Retinal pigment epithelial cell (primary cell): ENCODE measurements at places on chromosomes 12 and 14.

- DNase-seq = no peak
Observed at GRCh38 chr12:127888943-127889719, 377.8 kb upstream of the TMEM132C start.

DNA sequence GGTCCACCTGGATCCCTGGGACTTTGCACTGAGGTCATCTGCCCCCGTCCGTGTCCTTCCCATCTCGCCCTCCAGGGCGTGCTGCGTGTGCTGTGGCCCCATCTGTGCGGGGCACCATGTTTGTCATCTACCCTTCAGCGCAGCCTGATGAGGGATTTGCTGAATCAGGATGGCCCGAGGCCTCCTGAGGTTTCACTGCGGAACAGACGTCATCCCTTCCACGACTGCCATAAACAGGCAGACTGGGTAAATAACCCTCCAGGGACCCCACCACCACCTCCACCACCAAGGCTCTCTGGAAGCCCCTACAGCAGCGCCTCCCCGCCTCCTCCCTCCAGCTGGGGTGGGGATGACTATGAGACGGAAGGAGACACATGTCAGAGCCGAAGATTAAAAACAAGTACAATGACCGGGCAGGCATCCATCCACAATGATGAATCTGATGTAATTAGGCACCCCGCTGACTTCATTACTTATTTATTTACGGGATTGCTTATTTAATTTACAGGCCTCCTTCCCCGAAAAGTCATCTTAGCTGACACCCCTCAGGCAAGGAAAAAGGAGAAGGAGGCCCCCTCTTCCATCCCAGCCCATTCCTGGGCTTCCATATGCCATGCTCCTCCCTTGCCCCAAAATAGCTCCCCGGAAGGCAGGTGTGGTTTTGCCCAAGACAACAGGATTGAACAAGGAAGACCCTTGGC, 39.4 kb downstream of the NCOR2 start:
- DNase-seq = no peak

DNA sequence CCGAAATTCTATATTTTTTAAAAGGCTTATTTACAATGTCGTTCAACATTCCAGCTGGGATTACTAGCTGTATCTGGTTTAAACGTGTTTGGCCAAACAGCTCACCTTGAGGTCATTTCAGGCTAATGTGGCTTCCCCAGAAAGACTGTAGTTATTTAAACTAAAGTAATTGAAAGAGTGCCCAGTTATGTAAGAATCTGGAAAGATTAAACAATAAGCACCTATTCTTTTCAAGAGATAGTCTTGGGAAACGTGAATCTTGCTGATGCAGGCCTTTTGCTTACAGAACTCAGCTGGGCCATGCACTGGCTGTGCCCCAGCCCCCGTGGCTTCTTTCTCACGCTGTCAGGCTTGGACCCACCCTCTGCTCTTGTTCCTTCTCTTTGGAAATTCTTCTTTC, 24.4 kb downstream of the GLRX5 start:
- DNase-seq = peak; percentile 89

GRCh38 chr14:96098309-96098998, 59.3 kb downstream of the C14orf132 start:
- DNase-seq = peak; percentile 19

GRCh38 chr12:93539821-93540220, 32.7 kb upstream of the SOCS2 start:
- DNase-seq = no peak

DNA sequence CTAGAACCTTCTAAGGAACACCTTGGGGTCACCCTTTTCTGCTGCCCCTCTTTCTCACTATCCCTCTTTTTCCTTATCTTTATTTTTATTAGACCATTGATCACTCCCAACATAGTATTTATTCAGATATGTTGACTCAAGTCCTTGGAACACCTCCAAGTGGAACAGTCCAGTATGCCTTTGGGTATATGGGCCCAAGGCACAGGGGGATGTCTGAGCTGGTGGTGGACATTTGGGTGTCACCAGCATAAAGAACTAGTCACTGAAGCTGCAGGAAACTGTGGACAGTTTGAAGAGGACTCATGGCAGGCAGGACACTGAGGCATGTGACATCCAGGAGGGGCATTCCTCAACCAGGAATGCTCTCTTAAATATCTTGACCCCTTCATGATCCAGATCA, 105.6 kb downstream of the VEZT start:
- DNase-seq = no peak

- no peak for DNase-seq
Observed at GRCh38 chr14:96461950-96462798, 40.0 kb upstream of the PAPOLA start.

GRCh38 chr14:37340353-37340752, 142.6 kb downstream of the MIPOL1 start:
- no peak for DNase-seq

GRCh38 chr12:66661357-66661756, 17.5 kb downstream of the GRIP1 start:
- no peak for DNase-seq

DNA sequence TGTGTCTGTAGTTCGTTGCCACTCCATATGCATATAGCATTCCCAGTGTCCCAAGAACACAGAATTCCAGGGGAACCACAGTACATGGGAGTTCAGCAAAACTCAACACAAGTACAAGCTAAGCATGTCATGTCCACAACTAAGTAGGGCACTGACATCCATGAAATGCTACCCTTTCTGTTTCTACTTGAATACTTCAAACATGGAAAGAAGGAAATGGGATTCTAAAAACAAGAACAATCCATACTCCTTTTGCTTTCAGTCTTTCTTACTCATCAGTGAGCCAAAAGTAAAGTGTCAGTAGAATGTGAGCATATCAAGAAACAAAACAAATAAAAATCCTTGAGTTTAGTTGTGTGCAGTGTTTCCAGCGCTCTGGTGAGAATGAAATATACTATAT, 36.0 kb upstream of the COCH start:
- DNase-seq = no peak

DNA sequence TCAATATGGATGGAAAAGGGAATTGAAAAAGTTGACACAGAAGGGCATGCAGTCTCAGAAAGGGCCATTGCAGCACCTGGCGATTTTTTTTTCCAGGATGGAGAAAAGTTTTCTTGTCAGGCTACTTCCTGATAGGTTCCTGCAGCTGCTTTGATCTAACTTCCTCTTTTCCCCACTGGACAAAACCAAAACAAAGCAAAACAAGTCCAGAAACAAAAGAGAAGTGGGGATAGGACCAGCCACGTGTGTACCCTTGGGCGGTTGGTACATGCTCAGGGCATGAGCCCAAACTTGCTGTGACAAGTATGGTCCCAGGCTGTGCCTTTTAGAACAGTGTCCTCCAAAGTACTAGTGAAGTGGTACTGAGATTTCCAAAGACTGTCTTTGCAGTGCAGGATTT, 89.8 kb downstream of the CHST11 start:
- no peak for DNase-seq

GRCh38 chr14:58625438-58625837, 12.3 kb upstream of the DACT1 start:
- no peak for DNase-seq

GRCh38 chr12:124185971-124186686, 108.8 kb upstream of the RFLNA start:
- DNase-seq = no peak

- no peak for DNase-seq
Observed at GRCh38 chr12:83996671-83997070, 915.9 kb downstream of the SLC6A15 start.

GRCh38 chr12:52634266-52635056, 16.1 kb upstream of the KRT73 start:
- no peak for DNase-seq

DNA sequence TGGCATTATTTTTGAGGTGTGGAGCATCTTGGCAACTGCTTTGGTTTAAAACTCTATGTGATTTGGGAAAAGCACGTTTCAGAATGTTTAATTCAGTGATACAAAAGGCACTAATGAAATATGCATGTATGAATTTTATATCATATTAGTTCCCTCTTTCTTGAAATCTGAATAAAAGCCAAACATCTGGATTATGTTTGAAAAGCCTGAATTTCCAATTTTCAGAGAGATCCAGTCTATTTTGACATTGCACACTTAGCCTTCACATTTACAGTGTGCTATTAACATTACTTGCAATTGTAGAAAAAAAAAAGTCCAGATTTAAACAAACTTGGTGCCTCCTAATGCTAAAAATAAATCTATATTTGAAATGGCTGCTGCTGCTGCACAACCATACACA, 219.1 kb upstream of the NPAS3 start:
- no peak for DNase-seq
